Activated naive CD4-positive, alpha-beta T cell (primary cell): ENCODE measurements at places on chromosomes 6 and 20.

GRCh38 chr20:63151554-63152321 is 64.2 kb downstream of the YTHDF1 start:
- DNase-seq: no peak

- no peak for DNase-seq
Observed at GRCh38 chr6:123812621-123813020, 9.0 kb downstream of the NKAIN2 start.

GRCh38 chr6:128295670-128296069 is 224.7 kb downstream of the PTPRK start:
- no peak for DNase-seq

DNA sequence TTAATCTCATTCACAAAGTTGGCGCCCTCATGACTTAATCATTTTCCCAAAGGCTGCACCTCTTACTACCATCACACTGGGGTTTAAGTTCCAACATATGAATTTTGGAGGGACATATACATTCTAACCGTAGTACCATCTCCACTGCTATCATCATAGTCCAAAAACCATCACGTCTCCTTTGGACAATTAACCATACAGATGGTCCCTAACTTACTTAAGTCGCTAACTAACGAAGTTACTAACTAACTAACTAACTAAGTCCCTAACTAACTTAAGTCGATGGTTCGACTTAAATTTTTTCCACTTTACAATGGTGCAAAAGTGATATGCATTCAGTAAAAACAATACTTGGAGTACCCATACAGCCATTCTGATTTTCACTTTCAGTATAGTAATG is 24.0 kb upstream of the TBC1D22B start:
- DNase-seq: no peak

DNA sequence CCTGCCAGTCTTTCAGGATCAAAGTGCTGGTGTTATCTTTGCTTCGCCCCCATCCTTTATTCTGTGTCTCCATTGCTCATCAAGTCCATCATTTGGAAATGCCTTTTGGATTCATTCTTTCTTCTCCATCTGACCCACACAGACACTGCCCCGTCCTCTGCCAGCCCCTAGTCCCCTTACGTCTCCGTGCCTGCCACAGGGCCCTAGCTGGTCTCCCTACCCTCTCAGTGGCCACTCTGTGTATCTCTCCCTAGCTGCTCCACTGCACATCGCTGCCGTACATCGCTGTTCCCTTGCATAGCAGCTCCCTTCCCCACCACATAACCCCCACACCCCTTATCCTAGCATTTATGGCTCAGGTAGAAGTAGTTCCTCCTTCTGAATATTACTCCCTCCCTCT is 15.7 kb downstream of the PPP1R3G start:
- DNase-seq: no peak

DNA sequence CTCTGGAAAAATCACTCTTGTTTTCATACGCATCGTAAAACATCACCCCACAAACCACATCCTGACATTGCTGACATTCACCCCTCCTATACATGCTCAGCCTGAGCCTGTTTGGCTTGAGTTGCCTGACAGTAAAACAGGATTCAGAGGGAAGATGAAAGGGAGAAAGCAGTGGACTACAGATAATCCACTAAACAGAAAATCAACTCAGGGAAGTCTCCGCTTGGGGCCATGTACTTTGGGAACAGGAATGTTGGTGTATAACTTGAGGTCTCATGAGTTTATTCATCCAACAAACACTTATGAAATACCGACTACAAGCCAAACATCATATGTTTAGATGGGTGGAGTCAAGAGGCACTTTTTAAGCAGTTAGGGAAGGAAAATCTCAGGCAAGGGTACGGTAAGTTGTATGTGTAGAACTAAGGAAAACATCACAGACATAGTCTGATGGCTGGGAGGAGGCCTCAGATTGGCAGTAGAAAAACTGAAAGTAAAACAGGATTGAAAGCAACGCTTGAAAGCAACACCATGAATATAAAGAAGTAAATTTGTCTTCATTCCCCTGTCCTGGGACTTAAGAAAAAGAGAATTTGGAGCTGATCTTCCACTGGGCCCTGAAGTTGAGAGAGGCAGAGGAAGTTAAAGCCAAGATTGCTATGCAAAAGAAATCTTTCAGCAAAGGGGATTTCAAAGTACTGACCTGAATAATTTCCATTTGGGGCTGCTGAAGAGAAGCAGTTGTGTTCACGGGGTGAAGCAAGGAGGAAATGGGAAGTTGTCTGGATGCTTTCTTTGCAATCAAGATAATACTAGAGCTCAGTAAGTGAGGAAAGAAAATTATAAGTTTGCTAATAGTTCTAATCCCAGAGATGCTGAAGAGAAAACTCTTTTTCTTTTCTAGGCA is 28.8 kb downstream of the PDE7B start:
- DNase-seq: peak; percentile 6

GRCh38 chr6:44386364-44386928 is 1.1 kb upstream of the CDC5L start:
- no peak for DNase-seq

GRCh38 chr20:2872459-2873009 is 747 bp upstream of the PTPRA start:
- DNase-seq: peak; percentile 58
